ENCODE measurements at places on chromosomes 2 and 18.

DNA sequence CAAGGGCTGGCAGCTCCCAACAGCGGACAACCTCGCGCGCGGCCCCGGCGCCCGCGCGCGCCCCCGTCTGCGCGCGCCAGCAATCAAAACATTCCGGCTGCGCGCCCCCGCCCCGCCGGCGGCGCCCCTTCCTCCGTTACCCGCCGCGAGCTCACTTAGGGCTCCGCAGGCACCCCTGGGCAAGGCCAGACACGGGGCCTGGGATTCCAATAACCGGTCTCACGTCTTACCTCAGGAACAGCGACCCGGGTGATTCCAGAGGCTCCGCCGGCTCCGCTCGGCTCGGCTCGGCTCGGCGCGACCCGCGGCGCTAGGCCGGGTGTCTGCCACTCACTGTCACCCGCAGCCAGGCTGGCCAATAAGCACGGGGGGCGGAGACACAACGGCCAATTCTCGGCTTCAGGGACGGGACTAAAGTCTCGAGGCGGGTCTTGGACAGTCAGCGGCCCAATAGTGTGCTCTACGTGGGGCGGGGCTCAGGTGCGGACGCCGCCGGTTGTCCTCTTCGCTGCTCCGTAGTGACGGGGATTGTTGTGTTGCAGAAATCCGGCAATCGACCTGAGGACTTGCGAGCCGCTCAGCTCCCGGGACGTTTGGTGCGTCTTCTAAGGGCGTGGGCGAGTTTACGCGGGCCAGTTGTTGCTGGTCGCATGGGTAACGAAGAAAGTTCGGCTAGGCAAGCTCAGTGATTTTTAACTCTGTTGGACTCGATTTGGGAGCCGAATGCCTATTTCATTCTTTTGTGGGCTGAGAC, at the start of the genes ANKZF1 and ATG9A:
Gene ANKZF1, plus strand, starts transcription at position 502 of the 754 bp plus-strand sequence. CDS start 452 bp downstream, outside the sequence.
Gene ATG9A, minus strand, starts transcription at position 332 of the 754 bp plus-strand sequence. CDS start 1,612 bp downstream, outside the sequence.
- peak; percentile 98 for DNase-seq

GRCh38 chr2:140011287-140011686, 1231.1 kb upstream of the NXPH2 start:
- no peak for DNase-seq

DNA sequence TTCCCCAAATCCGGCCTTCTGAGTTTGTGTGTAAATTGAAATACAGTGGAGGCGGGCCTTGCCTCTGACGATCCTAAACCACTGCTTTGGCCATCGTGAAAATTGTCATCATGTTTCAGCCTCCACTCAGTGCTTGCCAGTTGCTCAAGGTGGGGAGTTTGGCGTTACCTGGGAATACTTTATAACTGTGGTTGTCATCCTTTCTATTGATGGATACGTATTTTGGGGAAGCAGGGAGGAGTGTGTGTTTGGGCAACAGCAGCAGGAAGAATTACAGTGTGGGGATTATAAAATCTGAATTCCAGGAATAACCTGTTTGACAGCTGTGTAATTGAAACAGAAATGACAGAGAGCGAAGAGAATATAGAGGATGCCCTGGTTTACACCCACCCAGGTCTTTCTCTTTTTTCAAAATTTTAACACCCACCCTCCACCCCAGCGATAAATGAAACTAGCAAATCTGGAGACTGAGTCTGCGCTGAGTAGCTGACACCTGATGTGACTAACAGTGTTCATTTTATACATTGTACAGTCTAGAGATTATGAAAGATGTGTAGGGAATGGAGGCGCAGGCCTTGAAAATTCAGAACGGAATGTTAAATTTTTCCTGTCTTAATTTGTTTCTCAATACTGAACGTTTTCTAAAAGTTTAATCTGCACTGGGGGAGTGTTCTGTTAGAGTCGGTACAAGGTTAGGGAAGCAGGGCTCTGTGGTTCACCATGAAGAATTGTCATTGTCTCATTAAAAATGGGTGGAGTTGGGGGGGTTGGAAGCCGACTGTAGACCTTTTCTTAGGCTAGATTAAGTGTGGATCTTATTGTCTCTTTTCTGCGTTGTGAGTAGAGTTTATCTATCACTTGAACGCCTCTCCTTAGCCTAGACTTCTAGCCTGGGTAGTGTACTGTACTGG, 1.6 kb downstream of the MAP4K4 start:
- DNase-seq, result peak; percentile 44

DNA sequence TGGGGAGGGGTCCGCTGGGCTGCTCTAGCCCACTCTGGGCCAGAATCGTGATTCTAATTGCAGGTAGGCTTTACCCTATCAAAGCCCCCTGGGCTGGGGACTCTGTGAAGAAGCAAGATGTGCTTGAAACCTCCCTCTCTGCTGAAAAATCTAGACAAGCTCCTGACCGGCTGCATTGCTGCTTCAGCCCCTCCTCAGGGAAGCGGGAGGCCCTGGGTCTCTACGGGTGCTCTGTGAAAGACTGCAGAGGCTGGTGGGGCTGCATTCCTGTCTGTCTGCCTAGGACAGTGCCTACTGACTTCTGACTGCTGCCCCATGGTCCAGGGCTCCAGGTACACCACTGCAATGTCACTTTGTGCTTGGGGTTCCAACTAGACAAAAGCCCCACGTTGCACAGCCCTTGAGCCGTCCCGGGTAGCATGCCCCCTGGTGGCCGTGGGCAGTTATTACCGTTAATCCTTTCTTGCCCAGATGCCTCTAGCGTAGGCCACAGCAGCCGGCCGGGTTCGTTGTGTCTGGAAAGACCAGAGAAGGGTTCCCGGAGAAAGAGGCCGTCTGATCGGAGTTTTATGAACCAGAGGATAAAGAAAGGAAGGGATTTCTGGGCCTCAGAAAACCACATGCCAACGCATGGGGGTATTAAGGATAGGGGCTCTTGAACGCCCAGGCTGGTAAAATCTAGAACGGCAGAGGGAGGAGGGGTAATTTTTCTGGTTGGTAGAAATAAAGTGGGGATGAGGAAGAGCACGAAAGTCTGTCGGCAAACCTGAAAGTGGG, 15.9 kb upstream of the C1QL2 start:
- DNase-seq, result peak; percentile 67

DNA sequence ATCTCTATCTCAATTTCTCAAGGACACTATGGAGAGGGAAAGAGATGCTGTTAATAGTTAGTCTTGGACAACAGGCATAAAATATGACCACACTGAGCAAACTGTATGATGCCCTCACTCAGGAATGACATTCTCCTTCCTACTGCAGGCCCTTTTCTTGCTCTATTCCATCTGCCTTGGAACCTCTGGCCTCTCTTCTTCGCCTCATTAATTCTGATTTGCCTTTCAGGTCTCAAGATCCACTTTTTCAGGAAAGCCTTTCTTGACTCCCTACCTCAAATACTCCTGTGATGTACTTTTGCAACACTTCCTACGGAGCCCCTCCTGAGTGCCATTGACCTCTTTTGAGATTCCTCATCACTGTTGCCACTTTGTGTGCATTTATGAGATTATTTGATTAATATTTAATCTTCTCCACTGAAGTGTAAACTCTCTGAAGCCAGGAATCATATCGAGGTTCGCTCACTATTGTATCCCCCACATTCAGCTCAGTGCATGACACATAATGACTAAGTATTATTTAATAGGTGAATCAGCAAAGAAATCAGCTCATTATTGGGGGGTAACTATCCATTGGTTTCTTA, 21.3 kb upstream of the SPP2 start:
- DNase-seq, result no peak

DNA sequence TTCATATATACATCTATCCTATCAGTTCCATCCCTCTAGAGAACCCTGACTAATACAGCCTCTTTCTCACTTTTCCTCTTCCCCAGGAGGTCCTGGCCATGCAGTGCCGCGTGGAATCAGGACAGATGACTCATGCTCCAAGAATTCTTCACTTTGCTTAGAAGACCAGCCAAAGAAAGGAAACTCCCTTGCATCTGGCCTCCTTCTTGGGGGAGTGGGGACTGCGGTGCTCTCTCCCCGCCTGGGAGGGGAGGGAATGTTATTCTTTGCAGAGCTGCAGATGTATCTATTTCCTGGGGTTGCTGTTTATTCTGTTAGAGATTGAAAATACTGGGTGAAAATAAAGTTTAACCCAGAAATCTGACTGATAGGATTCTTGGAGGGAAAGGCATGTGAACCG, 111.5 kb upstream of the SH3BP4 start:
- DNase-seq, result no peak

GRCh38 chr2:150167711-150168110, 319.8 kb downstream of the RND3 start:
- DNase-seq, result no peak

DNA sequence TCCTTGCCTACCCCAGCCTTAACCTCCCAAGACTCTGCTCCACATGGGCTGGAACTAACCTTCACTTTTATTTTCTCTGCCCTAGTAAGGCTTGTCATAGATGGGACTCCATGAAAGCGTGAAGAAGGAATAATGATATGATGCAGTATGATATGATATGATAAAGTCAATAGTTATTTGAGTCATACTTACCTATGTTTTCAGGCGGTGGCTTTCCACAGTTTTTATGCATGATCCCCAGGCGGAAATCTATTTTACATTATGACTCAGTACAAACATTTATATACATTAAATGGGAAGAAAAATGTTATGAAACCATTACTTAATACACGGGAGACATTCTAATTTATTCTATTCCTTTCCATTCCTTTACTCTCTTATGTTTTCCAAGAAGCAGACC, 5.6 kb downstream of the ACMSD start:
- no peak for DNase-seq

GRCh38 chr2:231923010-231923344, 3.2 kb downstream of the NPPC start:
- DNase-seq, result no peak

- DNase-seq, result no peak
Observed at GRCh38 chr2:127187081-127187775, 32.9 kb downstream of the CYP27C1 start.

DNA sequence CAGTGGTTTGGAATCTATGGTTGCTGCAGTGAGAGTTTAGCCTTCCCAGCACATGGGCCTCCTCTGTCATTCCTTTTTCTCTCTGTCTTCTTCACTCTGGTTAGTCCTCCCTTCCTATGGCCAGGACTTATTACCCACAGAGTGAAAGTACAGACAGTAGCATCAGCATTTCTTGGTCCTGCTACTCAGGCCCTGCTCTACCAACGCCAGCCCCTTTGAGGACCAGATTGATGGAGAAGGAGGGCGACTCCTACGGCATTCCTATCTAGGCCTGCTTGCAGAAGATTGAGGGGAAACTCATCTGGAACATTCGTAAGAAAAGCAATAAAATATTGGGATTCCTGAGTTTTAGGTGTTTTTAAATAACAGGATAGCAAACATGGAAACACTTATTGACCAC, 43.5 kb downstream of the BMP10 start:
- DNase-seq, result no peak

GRCh38 chr2:150076281-150076680, 411.2 kb downstream of the RND3 start:
- DNase-seq, result no peak

DNA sequence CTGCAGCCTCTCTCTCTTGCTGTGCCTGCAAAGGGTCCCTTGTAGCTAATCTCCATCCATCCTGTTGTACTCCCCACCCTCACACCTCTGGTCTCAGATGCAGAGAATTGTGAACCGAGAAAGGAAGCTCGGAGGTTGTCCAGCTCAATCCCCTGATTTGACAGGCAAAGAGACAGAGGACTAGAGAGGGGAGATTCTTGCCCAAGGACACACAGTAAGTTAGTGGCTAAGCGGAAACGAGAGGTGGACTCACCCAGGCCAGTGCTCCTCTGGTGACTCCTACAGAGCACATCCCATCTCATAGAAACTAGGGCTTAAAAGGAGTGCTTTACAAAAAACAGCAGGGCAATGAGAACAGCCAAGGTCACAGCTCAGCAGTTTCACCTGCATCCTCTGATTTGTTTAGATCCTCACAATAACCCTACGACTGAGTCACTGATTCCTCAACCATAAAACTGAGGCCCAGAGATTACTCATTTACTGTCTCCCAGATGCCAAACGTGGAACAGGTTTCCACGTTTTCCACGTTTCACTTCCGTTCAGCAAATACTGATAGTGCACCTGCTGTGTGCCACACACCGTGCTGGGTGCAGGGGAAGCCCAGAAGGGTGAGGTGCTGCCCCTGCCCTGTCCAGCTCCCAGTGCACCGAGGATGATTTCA, 22.1 kb downstream of the EHD3 start:
- no peak for DNase-seq

- no peak for DNase-seq
Observed at GRCh38 chr2:17309741-17310339, 208.4 kb downstream of the RAD51AP2 start.

GRCh38 chr2:64700133-64700809, 46.6 kb upstream of the SERTAD2 start:
- no peak for DNase-seq

GRCh38 chr2:37869771-37870170, 55.3 kb upstream of the RMDN2 start:
- DNase-seq, result no peak

- DNase-seq, result peak; percentile 27
Observed at GRCh38 chr2:199458806-199459285, 1.1 kb upstream of the SATB2 start.

DNA sequence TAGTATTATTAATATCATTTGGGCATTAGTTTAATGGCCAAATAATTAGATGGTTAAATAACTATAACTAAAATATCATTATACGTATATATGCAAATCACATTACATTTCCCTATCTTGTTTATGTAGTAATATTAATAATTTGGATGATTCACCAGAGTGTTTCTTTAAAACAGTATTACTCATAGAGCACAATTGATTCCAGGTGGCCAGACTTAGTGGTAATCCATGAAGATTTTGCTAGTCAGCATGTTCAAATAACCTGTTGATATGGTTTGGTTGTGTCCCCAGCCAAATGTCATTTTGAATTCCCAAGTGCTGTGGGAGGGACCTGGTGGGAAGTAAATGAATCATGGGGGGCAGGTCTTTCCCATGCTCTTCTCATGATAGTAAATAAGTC, 782.3 kb downstream of the LRP1B start:
- DNase-seq, result no peak

DNA sequence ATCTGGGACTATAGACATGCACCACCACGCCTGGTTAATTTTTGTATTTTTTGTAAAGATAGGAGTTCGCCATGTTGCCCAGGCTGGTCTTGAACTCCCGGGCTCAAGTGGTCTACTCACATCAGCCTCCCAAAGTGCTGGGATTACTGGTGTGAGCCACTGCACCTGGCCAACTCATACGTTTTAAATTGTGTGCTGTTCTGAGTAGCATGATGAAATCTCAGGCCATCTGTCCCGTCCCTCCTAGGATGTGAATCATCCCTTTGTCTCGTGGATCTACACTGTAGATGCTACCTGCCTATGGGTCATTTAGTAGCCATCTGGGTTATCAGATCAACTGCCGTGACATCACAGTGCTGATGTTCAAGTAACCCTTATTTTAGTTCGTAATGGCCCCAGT, 38.5 kb upstream of the RMP24 start:
- no peak for DNase-seq

GRCh38 chr2:116094196-116094595, 1651.8 kb downstream of the DPP10 start:
- DNase-seq, result no peak

- DNase-seq, result no peak
Observed at GRCh38 chr18:49612515-49613033, 50.7 kb downstream of the LIPG start.

GRCh38 chr2:62348700-62349099, 152.8 kb downstream of the B3GNT2 start:
- DNase-seq, result no peak

All from CD4-positive, alpha-beta T cell treated with Interleukin-17A for 4 hours (primary cell).